ENCODE measurements at places on chromosomes 6 and 20. TPM values are rescaled to one million over a fixed set of nuclear protein-coding genes. Genes with fewer than 3 reads are reported as not detected.

Gene BPIFB1
- not detected for total RNA-seq

Gene E2F3
- 9.7 TPM for total RNA-seq

Gene SNHG17
- total RNA-seq: 17.5 TPM

Gene SLC25A27
- total RNA-seq: 7.9 TPM

Gene PARD6B
- 1.9 TPM for total RNA-seq

Gene C6orf15
- not detected for total RNA-seq

Gene C20orf144
- total RNA-seq: 0.08 TPM

Gene TPX2
- 35.1 TPM for total RNA-seq

Gene SPACA1
- total RNA-seq: not detected

Gene SLC9A8
- 4.8 TPM for total RNA-seq

Gene DNAH8
- not detected for total RNA-seq

Gene BMP2
- total RNA-seq: 22.0 TPM

Gene LST1
- total RNA-seq: not detected

Gene WFDC5
- not detected for total RNA-seq

Gene CTAGE9
- not detected for total RNA-seq

Gene TDRD6
- 0.16 TPM for total RNA-seq

Gene SSTR4
- not detected for total RNA-seq

Gene SYCP2L
- not detected for total RNA-seq

Gene ZSCAN23
- 1.2 TPM for total RNA-seq

Gene SMLR1
- total RNA-seq: not detected

Gene KCNQ5
- total RNA-seq: 0.32 TPM
